Stimulated activated CD8-positive, alpha-beta memory T cell treated with anti-CD3 and anti-CD28 coated beads, Interleukin-12 subunit alpha, Interleukin-12 subunit beta, amount 100 ng/mL, for 4 hours (primary cell): ENCODE measurements at places on chromosomes 4 and X.

DNA sequence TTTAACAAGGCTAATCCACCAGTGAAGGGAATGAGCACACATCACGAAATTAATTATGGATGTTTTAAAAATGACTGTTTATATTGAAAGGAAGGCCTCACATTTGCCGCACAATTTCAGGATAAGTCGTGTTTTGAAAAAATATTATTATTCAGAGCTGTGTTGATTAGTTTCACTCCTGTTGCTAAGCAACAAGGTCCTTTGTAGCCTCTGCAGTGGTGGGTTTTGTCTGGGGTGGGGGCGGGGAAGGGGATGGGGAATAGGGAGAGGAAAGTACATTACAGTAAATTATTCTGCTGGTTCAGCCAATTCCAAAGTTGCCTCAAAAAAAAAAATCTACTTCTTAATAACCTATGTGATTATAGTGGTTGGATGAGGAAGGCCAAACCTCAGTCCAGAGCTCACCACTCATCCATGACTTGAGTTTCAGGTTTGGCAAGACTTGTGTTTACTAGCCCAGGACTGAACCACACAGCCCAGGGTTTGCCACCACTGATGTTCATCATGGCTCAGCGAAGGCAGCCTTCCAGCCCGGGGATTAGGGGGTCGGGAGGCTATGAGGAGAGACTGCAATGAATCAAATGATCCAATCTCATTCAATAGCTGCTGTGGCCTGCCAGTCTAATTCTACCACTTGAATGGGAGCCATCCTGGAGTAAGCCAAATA, 162.5 kb upstream of the ATP6AP2 start:
- DNase-seq: no peak

- DNase-seq: no peak
These were observed 1459.8 kb downstream of the RAPGEF2 start for GRCh38 chr4:160562661-160563060.

- no peak for DNase-seq
These were observed 47.0 kb upstream of the PGRMC1 start for GRCh38 chrX:119189115-119189514.

DNA sequence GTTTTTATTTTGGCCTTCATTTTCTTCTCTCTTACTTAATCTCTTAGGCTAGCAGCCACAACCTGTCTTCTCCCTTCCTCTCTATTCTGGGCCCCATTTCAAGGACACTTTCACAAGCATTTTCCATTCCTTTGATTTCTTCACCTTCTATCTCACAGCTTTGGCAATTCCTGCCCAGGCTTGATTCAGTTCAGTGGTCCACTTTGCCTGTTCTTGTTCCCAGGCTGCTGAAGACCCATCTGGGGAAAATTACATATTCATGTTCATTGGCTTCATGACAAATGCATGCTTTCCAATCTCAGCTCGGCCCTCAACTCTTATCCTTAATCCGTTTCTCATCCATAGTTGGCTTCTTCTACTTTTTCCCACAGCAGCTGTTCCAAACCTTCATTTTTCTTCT, 38.7 kb upstream of the LPAR4 start:
- no peak for DNase-seq

DNA sequence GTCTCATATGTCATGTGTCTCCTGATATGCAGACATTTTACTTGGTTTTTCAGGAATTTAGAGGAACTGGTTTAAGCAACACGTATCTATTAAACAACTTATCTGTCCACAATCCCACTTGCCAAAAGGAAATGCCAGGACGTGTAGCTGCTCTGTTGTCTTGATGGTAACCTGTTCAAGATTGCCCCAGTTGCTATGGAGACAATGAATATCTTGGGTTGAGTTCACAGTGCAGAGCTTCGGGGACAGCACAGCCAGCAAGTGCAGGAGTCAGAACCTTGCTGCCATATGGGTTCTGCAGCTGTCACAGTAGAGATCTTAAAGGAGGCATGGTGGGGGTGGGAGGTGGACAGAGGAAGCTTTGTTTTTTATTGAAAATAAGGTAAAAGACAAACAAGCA, 28.7 kb upstream of the FAM9B start:
- no peak for DNase-seq

DNA sequence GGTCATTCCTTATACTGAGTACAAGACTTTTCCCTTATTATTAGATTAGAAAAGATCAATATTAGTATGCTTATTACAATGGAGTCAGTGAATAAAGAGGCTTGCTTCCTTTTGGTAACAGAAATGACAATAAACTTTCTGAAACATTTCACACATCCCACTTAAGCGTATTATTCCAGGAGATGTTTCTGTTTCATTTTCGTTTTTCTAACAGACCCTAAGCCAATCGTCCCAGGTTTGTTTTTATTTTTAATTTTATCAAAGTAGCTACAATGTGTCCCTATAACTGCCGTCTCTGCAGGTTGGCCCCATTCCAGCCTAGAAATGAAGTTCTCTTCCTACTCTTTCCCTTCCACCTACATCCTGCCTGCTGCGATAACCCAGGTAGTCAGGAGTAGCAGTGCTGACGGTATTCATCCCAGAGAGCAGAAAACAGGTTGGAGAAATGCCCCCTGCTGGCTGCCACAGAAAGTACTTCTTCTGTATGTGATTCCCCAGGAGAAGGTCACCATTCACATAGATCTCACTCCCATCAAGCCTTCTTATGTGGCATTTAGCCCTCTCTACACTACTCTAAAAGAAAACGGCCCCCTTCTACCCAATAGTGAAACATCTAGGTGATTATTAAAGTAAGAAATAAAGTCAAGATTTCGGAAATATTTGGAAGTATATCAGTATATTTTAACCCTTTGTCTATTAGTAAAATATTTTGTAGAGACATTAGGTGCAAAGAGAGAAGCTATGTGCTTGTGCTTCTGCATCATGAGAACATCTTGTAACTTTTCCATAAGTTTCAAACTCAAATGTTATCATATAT, 40.4 kb downstream of the ENPEP start:
- peak; percentile 43 for DNase-seq

DNA sequence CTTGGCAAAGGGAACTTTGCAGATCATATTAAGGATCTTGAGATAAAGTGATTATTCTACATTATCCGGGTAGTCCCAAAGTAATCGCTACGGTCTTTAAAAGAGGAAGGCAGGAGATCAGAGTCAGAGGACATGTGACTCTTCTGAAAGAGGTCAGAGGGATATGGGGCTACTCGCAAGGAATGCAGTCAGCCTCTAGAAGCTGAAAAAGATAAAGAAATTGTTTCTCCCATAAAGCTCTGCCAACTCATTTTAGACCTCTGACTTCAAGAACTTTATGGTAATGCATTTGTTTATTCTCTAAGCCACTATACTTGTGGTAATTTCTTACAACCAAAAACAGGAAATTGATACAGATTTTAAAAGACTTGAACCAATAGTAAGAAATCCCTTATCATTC, 48.6 kb downstream of the NPY5R start:
- DNase-seq: no peak

GRCh38 chr4:124640022-124640730, 72.4 kb downstream of the ANKRD50 start:
- no peak for DNase-seq

- no peak for DNase-seq
These were observed 553.2 kb upstream of the FAT1 start for GRCh38 chr4:187276736-187277408.

GRCh38 chrX:386239-386767, 404 bp downstream of the PPP2R3B start:
- peak; percentile 30 for DNase-seq

GRCh38 chr4:74543983-74544382, 99.0 kb downstream of the AREG start:
- DNase-seq: no peak

DNA sequence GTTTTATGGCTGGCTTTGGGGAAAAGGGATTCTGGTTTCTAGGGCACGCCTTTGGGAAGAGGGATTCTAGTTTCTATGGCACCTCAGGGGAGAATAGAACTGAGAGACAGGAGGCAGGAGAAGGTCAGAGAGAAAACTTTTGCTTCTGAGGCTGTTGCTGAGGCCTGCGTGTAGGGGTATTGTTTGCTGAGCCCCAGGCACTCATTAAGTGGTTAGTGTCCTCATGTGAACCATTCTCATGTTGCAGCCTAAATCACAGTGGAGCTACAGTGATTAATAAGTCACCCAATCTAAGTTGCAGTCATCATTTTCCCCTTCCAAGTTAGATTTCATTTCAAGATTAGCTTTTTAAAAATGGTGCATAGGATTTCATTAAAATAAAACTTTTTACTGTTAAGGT, 29.0 kb downstream of the VCX3A start:
- no peak for DNase-seq

GRCh38 chr4:147794314-147794680, 62.4 kb downstream of the ARHGAP10 start:
- no peak for DNase-seq

- no peak for DNase-seq
These were observed 8.1 kb upstream of the HSD17B10 start for GRCh38 chrX:53442322-53442631.

GRCh38 chr4:3681191-3681590, 85.0 kb upstream of the ADRA2C start:
- no peak for DNase-seq
